Stimulated activated CD4-positive, alpha-beta T cell treated with anti-CD3 and anti-CD28 coated beads, TNF-alpha, amount 100 ng/mL, for 4 hours (primary cell): ENCODE measurements at places on chromosomes 6 and 20.

GRCh38 chr20:48288930-48289507, 503.7 kb upstream of the SULF2 start:
- DNase-seq, result no peak

GRCh38 chr6:11571073-11571472, 33.5 kb downstream of the TMEM170B start:
- DNase-seq, result no peak

DNA sequence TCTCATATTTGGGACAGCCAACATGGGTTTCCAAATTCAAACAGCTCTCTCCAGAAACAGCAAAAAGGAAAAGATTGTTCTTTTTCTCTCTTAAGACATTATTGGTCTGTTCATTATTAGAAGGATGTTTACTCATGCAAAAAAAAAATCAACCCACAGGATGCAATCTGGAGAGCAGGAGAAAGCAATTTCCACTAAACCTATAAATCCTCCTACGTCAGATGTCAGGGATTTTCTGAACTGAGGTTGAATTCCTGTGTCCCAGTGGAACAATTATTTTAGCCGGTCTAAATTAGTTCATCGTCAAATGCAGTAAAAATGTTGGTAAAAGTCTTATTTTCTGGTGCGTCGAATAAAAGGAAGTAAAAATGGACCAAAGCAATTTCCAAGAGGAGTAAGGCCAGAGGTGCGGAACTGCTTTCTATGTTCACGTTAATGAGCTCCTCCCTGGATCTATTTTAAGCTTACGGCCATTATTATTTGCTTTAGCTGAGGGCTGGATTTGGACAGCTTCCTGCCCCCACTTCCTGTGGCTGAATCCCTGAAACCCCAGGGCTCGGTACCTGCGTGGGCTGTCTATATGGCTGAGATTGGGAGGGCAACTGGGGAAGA, at the start of gene GABRR1:
GABRR1 (minus strand) TSS at position 60 of the 612 bp plus-strand sequence; CDS start at position 24, 36 bp downstream.
- no peak for DNase-seq

GRCh38 chr6:165008971-165009370, 300.4 kb downstream of the C6orf118 start:
- no peak for DNase-seq

DNA sequence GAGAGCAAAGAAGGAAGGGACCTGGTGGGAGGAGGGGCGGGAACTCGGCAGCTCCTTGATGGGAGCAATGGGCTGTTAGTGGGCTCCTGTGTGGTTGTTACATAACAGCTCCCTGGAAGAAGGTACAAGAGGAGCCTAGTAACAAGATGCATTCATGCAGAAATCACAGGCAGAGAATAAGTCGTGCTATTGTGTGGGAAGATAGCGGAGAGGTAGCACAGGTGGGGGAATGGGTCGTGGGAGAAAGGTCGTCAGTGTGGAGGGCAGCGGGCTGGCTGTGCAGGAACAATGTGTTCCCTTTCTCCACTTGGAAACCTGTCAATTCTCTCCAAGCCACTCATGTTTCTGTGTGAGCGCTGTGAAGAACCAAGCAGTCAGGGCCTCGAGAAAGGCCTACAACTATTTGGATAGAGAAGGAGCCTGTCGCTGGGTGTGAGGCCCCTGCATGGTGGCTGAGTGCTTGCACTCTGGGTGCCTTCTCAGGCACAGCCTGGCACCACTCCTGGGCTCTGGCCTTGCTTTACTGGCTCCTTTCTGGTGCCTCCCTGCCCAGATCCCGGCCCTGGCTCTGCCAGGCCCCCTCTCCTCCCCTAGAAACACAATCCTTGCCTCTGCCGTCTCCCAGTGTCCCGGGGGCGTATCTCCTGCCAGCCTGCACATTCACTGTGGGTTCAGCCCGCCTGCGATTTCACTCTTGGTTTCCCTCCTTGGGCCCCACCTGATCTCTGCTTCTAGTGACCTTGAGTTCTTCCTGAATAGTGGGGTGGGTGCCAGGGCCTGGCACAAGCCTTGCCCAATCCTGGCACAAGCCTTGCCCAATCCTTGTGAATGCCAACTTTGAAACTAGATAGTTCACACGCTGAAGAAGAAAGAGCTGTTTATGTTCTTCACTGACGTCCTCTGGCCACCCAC, 7.4 kb upstream of the FGD2 start:
- DNase-seq, result no peak

GRCh38 chr6:53582963-53583362, 38.1 kb upstream of the GCLC start:
- no peak for DNase-seq

DNA sequence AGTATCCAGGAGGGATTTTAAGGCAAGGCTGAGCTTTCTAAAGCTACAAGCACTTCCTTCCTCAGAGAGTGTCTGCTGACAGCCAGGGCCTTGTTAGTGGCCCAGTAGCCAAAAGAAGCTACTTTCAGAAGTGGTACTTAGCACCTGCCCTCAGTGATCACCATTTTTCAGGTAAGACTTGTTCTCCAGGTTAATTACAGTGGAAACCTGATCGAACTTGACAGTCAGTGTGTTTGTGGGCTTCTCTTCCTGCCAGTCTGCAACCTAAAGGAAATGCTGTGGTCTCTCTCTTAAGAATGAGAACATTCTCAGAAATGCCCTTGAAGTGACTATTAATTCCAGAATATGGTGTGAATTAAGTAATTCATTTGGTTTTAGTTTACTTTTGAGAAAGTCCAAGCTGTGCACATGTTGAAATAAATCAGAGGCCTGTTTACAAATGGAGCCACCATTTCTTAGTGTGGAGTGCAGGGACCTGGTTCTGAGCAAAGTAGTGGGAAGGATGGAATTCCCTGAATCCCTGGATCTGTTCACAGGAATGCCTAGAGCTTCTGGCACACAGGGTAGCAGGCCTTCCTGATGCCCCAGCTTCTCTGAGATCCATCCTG, 185.3 kb upstream of the AGPAT4 start:
- DNase-seq, result no peak

GRCh38 chr6:63563235-63563634, 9.0 kb upstream of the LOC128125822 start:
- DNase-seq, result no peak

GRCh38 chr20:13533946-13534345, 104.8 kb downstream of the TASP1 start:
- no peak for DNase-seq
